ENCODE measurements at places on chromosomes 13 and 19.

DNA sequence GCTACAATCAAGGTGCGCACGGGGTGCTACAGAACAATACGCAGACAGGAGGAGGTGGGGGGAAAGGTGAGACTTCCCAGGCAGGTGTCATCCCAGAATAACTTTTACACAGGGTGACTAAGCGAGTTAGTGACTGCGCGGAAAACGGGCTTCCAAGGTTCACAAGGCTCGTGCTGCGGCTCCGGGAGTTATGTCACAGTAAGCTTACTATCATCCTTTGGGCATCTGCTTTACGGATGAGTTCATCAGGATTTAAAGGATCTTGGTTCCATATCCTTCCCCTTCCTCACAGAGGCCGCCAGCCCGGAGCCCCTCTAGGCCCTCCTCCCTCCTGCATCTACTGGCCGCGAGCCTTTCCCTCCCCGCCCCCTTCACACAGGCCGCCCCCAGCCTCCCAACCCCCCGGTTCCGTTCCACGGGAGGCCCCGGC, 474 bp upstream of the IFT88 start:
- DNase-seq, result peak; percentile 90

- no peak for DNase-seq
These were observed 56.0 kb upstream of the LDLR start for GRCh38 chr19:11033251-11033650.

- peak; percentile 90 for DNase-seq
These were observed 5.4 kb upstream of the TRIM28 start for GRCh38 chr19:58538257-58539168.

- DNase-seq, result no peak
These were observed 38.7 kb downstream of the CYP2B6 start for GRCh38 chr19:41029524-41030432.

GRCh38 chr19:11286312-11286974, 9.5 kb upstream of the TSPAN16 start:
- DNase-seq, result no peak

- no peak for DNase-seq
These were observed 31.1 kb downstream of the CEACAM8 start for GRCh38 chr19:42563352-42564210.

DNA sequence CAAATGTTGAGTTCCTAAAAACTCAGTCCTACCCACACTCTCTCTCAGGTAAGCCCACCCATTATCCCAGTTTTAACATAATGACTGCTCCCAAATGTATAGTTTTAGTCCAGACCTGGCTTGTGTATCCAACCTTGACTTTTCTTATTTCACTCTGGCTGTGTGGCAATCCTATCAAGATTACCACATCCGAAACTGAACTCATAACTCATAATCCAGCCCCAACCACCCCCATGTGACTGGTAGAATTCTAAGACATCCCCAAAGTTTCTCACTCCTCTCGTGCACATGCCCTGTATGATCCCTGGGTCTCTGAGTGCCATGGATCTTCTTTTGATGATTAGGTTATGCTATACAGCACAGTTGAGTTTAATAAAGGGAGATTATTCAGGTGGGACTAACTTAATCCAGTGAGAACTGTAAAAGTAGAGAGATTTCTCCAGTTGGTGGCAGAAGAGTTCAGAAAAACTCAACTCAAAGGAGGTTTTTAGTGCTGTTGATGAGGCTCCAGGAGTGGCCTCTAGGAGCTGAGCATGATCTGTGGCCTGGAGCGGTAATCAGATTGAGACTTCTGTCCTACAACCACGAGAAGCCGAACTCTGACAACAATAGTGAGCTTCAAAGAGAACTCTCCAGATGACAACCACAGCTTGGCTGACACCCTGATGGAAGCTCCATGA, 413.4 kb downstream of the ZNF536 start:
- no peak for DNase-seq

- no peak for DNase-seq
These were observed 37.1 kb downstream of the UTP14C start for GRCh38 chr13:52061587-52061986.

DNA sequence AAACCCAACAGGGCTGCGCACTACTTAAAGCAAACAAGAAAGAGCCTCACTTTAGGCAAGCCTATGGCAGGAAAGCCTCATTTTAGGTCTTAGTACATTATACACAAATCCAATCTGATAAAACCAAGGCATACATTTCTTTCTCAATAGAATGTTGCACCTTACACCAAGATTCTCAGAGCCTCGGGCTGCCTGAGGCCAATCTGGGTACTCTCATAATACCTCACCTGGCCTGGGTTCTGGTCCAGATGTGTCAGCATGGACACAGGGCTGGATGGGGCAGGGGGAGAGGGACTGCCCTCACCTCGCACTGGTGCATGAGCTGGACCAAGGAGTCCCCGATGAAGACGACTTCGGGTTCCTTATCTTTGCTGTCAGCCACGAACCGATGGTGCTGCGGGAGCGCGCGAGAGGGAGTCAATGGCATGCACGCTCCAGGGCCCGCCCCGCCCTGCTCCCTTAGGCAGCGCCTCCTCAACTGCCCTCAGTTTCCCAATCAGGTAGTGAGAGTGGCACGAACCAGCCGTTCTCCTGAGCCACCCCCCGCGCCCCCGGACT, at the start of gene PRR19:
PRR19 (plus strand) TSS at position 487 of the 558 bp plus-strand sequence. CDS start 7,453 bp downstream, outside the sequence.
- no peak for DNase-seq

DNA sequence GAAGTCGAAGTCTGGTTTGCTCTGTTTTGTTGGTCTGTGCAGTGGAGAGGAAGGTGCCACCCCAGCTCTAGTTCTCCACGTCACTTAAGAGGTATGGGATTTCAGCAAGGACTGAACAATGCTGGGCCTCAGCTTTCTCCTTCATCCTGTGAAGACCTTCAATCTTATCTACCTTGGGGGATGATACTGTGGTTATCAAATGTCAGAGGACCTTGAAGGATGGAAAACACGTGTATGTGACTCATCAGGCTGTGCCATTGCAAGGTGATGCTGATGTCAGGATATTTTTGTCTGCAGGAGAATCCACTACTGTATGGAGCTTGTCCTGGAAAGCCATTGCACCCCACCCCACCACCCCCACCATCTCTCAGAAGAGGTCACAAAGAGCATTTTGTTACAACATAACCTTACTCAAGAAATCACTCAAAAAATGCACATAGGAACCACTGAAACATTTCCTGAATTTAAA, 81.4 kb upstream of the UQCRFS1 start:
- DNase-seq, result no peak

DNA sequence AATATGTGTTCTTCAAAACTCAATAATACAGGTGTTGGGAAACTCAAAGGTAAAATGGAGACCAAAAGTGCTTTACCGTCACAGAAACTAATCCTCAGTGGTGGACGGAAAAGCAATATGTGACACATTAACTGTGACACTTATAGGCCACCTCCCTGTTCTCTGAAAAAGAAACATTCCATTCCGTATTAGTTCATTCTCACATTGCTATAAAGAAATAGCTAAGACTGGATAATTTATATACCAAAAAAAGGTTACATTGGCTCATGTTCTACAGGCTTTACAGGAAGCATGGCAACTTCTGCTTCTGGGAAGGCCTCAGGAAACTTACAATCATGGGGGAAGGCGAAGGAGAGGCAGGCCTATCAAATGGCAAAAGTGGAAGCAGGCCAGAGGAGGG, 435.3 kb upstream of the HTR2A start:
- DNase-seq, result no peak

- DNase-seq, result no peak
These were observed 176.0 kb upstream of the TSC22D1 start for GRCh38 chr13:44752164-44752563.

- DNase-seq, result no peak
These were observed 66.8 kb downstream of the SOX1 start for GRCh38 chr13:112133499-112134390.

Data from right kidney (tissue), 9 donors.